GOT3 (cell line): ENCODE measurements at places on chromosomes 2 and 18.

GRCh38 chr2:240138254-240138984 lies 2.0 kb downstream of the OTOS start:
- DNase-seq: no peak

DNA sequence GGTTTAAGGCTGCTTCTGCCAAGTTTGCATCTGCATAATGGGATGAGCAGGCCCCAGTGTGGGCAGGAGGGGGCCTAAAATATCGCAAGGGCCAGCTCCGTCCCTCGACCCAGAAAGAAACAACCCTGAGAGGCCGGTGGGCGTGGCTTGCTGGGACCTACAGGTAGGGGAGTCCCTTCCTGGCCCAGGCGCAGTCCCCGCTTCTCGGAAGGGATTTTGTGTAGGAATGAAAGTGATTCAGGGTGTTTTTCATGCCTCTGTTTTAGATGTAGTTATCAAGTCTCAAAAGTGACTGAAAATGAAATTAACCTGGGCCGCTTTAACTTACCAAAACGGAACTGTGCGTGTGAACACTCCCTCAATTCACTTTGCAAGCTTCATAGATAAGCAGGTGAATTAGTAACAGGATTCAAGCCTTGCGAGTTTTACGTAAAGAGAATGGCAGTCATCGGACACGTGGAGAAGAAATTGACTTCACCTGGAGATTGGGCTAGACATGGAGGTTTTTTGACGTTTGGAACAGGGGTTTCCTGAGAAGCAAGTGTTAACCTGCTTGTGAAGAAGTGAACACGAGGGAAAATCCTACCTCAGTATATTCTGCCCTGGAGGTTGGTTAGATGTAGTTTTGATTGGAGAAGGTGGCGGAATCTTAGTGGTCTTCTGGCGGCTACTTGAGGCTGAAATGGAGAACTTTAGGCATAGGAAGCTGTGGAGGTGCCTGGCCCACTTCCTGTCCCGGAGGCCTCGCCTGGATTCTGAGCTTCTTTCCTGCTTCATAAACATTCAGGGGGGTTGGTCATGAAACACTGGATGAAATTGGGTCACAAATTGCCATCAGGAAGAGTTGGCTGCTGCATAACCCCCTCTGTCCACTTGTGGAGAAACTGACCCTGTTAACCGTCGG lies 1.7 kb downstream of the NCK2 start:
- peak; percentile 4 for DNase-seq

- DNase-seq: no peak
Measured at GRCh38 chr2:72034353-72035095, 113.1 kb downstream of the CYP26B1 start.

- no peak for DNase-seq
Measured at GRCh38 chr2:73906847-73907505, 14.2 kb downstream of the ACTG2 start.

DNA sequence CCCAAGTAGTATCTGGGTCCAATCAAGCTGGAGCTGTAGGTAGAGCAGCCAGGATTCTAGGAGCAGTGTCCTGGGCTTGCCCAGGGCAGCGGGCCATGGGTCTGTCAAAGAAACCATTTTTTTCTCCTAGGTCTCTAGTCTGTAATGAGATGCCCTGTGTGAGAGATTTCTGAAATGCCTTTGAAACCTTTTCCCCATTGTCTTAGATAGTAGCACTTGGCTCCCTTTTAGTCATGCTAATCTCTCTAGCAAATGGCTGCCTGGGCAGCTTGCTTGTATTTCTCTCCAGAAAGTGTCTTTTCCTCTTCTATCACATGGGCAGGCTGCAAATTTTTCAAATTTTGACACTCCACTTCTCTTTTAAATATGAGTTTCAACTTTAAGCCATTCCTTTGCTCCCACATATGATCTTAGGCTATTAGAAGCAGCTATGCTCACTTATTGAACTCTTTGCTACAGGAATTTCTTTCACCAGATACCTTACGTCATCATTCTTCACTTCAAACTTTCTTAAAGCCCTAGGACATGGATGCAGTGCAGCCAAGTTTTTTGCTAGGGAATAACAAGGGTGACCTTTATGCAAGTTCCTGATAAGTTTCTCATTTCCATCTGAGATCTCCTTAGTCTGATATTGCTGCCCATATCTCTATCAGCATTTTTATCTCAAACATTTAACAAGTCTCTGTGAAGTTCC lies 890.2 kb upstream of the VRK2 start:
- no peak for DNase-seq

- DNase-seq: no peak
Measured at GRCh38 chr2:7574385-7574784, 657.2 kb downstream of the RNF144A start.

DNA sequence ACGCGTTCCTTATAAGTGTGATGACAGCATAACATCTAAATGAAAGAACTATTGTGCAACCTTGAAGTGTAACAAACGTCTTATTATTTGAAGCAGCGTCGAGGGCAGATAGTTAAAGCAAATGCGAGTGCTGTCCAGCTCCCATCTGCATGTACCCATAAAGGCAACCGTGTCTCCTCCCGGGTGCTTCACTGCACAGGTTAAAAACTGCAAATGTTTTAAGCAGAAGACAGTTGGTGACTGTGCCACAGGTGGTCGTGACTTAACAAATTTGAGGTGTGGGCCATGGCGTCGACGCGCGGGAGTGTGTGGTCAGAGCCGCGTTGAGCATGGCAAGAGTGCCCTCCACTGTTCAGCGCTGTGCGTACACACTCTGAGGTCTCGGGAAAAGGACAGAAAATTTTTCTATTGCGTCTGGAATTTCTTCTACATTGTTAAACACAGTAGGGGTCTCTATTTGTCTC lies 6.4 kb downstream of the SALL3 start:
- no peak for DNase-seq

DNA sequence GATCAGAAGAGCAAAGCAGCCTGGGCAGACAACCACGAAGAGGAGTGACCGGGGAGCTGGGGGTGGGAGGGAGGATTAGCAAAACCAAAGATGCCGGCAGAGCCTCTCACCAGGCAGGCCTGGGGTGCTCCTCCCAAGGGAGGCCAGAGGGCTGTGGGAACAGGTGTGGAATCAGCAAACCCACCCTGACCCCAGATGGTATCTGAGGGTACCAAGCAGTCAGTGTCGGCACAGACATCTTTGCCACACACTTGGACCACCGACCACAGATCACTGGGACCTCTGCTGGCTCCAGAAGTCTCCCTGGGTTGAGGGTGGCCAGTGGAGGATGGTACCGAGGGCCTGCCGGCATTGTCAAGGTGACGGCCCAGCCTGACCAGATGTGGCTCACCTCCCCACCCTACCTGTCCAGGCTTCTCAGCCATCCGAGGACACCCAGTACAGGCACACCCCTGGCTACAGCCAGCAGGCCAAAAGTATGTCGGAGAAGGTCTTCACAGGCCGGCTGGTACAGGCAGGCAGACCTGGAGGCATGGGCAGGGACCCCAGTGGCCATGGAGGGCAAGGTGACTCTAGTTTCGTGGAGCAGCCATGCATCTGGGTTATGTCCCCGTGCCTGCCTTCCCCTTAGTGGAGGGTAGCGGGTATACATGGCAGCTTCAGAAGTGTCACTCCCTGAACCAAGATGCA lies 82.1 kb downstream of the UXS1 start:
- no peak for DNase-seq

GRCh38 chr2:134203175-134203574 lies 50.7 kb upstream of the MGAT5 start:
- DNase-seq: no peak
